ENCODE measurements at places on chromosomes 3 and 15.

- DNase-seq, result no peak
Observed at GRCh38 chr15:76034111-76034510, 21.9 kb upstream of the NRG4 start.

- DNase-seq, result no peak
Observed at GRCh38 chr15:90720131-90720530, 3.0 kb downstream of the BLM start.

DNA sequence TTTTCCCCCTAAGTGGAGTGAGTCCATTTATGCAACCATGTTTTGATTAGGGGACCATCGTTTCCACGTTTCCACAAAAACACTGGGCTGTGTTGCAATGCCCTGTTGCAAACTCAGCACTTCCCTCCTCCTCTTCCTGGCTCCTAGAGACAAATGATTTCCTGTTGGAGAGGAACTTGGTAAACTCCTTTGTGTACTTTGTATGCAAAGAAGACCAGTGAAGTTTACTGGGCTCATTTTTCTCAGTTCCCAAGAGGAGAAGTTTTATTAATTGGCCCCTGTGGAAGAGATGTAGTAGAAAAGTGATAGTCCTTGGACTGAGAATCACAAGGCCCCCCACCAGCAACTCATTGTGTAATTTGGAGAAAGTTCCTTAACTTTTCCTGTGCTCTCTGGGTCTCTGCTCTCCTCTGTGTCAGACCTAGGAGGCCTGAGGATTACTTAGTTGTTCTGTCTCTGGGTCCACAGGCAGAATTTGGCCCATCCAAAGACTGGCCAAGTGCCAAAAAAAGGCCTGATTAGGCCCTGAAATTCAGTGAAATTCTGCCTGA, 95.0 kb downstream of the ATG7 start:
- DNase-seq, result no peak

- no peak for DNase-seq
Observed at GRCh38 chr3:25527801-25528200, 99.7 kb downstream of the RARB start.

DNA sequence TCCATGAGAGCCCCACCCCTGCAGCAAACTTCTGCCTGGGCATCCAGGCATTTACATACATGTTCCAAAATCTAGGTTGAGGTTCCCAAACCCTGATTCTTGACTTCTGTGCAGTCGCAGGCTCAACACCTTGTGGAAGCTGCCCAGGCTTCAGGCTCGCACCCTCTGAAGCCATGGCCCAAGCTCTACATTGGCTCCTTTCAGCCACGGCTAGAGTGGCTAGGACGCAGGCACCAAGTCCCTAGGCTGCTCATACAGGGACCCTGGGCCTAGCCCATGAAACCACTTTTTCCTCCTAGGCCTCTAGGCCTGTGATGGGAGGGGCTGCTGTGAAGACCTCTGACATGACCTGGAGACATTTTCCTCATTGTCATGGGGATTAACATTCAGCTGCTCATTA, 172.8 kb upstream of the SATB1 start:
- no peak for DNase-seq

GRCh38 chr3:123008840-123009239, 18.7 kb downstream of the SEMA5B start:
- no peak for DNase-seq

GRCh38 chr15:99016680-99017321, 9.2 kb upstream of the PGPEP1L start:
- no peak for DNase-seq

DNA sequence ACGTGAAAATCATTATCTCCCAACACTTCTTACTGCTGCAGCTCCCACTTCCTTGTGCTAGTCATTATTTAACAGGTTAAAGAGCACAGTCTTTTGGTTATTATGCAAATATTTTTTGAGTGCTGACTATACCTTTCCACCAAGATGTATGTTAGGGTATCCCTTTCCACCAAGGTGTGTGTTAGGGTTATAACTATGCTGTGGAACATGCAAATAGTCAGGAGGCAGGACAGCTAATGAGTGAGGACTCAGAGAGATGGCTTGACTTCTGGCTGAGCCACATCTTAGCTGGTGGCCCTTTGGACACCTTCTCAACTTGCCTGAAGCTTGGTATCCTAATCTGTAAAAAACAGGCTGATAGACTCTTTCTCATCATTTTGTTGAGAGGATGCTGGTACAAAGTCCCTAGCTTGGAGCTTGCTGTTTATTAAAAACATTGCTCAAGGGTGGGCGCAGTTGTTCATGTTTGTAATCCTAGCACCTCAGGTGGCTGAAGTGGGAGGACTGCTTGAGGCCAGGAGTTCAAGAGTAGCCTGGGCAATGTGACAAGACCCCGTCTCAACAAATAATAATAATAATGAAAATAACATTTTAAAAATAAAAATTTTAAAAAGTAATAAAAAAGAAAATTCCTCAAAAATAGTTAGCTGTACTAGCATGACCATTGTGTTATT, 160.5 kb upstream of the ADAMTS9 start:
- DNase-seq, result no peak

DNA sequence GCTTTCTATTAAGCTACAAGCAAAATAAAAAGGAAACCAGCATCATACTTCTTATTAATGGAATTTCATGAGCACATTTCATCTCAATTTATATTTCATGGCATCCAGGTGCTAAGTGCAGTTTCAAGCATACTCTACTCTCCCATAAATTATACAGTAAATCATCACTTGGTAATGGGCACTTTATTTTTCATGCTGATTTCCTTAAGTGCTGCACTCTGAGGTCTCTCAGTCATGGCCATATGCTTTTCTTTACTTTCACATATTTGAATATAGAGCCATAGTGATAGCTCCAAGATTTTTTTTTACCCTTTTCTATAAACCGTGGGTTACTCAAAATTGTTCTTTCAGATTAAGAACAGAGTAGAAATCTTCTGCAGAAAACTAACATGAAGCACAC, 1505.7 kb upstream of the CADM2 start:
- no peak for DNase-seq

All from stimulated activated naive CD8-positive, alpha-beta T cell treated with anti-CD3 and anti-CD28 coated beads, Interleukin-15, amount 100 ng/mL, for 72 hours (primary cell).